ENCODE measurements at places on chromosomes 11 and 22.
A peak's percentile ranks its signal among the peaks of the same experiment; 100 is the strongest.

DNA sequence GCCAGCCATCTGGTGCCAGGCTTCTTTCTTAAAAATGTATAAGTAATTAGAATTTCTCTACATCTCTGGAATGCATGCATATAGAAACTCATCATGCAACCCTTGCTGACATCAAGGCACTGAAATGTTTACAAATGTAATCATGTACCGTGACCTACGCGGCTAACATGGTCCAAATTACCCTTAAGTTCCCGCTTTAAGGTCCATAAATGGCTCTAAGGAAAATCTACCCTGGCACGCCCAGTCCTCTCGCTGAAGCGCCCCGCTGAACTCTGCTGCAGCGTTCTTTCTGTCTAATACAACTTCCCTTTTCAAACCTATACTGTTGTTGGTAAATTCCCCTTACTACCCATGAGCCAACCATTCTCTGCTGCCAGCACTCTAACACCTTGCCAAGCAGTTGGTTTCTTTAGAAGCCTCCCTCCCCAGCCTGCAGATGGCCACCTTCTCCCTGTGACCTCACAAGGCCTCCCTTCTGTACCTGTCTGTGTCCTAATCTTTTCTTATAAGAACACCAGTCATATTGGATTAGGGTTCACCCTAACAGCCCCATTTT, 13.5 kb upstream of the HMOX1 start:
- DNase-seq, result peak; percentile 39

GRCh38 chr11:62048100-62048499, 75.7 kb upstream of the INCENP start:
- DNase-seq, result no peak

DNA sequence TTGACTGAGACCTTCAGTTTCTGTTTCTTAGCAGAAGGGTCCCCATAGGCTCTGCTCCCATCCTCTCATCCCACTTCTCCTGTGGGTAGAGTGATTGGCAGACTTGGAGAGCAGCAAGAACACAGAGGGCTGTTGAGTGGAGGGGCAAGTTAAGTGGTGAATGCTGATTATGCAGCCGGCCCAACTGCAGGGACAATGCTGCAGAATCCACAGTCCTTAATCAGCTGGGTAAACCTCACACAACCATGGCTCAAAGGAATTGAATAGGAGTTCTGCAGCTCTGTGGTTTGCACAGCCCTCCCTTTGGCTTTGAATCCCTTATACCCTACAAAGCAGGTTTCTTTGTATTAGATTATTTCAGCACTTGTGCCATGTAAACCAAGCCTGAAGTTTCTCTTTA, 161.1 kb downstream of the NAV2 start:
- DNase-seq, result no peak

GRCh38 chr11:129637983-129638776, 177.5 kb upstream of the TMEM45B start:
- DNase-seq, result no peak

DNA sequence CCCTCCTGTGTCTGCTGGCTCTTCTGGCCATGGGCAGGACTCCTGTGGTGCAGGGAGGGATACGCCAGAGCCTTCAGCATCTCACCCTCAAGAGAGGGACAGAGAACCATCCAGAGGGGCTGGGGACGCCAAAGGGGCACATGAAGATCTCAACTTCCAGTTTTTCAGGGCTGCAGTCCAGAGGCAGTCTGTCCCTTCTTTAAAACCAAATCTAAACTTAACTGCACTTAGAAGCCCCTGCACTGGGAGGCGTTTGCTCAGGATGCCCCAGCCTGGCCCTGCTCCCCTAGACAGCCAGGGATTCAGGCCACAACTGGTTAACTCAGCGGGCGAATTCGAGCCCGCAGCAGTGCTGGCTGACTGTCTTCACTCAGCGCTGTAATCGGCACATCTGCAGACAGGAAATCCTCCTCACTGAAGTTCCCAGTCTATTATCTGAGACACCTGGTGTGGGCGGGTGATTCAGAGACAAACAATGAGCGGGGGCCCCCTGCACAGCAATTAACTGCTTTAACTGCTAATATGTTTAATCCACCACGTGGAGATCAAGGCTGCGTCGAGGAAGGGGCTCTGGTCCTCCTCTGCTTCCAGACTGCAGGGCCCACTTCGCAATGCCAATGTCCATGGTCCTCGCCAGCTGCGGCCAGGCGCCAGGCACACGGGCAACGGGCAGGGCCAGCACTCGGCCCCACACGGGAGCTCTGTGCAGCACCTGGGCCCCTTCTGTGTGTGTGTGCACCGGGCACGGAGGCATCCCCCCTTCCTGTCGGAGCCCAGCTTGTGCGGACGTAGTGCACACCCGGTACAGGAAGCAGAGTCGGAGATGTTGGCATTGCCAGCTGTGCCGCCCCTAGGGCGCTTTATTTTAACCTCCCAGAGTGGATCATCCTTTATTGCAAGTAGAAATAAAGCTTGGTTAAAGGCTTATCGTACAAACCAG, 36.9 kb upstream of the GNB1L start:
- peak; percentile 91 for DNase-seq

DNA sequence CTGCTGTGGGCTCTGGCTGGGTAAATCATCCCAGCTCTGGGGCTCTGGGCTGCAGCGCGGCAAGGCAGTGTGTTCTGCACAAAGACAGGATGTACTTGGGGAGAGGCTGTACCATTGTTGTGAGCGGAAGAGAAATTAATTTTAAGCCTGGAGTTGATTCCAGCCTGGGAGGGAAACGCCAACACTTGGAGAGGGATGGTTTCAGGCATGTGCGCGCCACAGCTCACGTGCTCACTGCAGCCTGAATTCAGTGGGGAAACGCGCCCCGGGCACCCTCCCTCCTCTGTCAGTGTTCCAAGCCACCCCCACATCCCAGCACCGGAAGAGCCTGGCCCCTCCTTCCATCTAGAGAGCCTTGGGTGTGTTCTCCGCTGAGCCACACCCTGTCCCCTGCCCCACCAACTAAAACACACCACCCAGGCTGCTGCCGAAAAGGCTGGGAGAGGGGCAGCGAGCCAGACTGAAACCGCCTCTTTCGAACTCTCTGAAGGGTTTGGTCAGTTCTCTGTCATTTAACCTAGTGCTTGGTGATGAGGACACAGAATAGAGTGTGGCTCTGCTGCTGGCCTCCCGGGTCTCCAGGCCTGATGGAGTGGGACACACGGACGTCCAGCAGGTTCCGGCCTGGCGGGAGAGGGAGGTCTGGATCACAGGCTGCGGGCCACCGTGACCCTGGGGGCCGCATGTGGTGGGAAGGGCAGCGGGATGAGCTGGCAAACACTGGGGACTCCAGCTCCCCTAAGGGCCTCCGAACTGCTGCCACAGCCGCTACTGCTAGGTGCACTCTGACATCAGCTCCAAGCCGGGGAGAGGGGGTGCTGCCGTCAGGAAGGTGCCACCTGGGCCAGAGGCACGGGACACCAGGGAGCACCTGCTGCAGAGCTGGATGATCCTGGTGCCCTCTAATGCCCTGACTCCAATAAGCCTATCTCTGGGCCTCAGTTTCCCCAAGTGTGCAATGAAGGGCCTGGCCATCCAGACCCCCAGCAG, 230.8 kb downstream of the CTTN start:
- peak; percentile 36 for DNase-seq

DNA sequence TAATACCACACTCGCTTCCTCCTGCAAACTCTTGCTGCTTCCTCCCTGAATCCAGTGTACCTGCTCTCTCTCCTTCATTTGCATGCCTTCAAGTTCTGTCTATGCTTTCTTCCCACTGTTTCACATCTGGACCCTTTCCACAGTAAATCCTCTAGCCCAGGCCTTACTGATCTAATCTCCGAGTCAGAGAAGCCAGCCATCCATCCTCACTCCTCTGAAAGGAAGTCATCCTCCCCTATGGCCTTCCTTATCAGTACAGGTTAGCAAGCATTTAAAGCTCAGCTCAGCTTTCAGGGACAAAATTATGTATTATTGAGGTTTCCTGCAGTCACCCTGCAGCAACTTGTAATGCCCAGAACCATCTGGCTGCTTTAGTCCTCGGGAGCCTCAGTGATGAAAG, 116.1 kb downstream of the GALNT18 start:
- DNase-seq, result no peak

DNA sequence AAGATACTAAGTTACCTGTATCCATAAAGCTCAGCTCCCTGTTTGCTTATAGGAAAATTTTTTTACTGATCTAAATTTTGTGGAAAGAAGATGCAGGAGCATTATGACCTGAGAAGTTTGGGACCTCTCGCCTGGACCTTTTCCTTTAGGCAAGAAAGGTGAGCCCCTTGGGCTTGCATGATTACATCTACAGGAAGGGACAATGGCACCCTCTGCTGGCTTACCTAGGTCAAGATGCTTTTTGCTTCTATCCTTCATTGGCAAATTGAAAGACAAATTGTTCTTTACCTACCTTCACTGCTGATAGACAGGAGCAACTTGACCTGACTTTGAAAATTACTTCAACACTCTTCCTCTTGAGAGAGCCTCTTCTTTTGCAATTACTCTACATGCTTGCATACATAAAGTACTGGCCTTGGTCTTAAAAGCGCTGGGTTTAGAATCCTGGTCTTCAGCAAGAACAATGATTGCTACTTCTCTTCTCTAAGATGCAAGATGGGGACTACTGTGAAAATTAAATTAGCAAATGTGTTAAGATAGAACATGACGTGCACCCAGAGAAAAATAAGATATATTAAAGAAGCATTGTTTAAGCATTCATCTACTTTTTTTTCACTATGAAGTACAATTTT, 147.2 kb downstream of the TRPC6 start:
- peak; percentile 30 for DNase-seq

DNA sequence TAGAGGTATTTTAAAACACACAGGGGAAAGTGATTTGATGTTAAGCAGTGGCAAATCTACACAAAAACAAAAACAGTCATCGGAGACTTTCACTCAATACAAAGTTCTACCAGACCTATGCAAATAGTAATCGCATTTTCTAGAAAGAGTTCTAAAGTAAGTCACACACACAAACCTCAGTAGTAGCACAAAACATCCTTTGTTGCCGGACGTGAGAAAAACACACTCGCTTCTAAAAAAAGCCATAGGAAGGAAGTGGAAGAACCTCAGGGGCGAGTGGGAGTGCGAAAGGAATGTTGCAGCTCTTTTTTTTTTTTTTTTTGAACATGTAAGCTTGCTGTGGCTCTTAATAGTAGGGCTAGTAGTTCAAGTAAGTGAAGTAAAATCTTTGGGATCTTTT, 88.9 kb downstream of the MAML2 start:
- DNase-seq, result no peak

GRCh38 chr22:42857845-42858481, 890 bp upstream of the ARFGAP3 start:
- DNase-seq, result peak; percentile 15

All from hematopoietic multipotent progenitor cell treated with erythropoietin and hydrocortisone succinate and interleukin-3 and kit ligand, for 8 days (in vitro differentiated cells).